Aorta (tissue), 5 donors: ENCODE measurements at places on chromosomes 16 and 17. TPM values are rescaled to one million over a fixed set of nuclear protein-coding genes. Genes with fewer than 3 reads are reported as not detected.

- no peaks in the 10 kb centered on the region for H3K27me3 ChIP-seq
- no peak for DNase-seq
- no peaks in the 10 kb centered on the region for H3K4me1 ChIP-seq
- H3K36me3 ChIP-seq: no peaks in the 10 kb centered on the region
These were observed at the start of gene MILR1 for GRCh38 chr17:64448665-64449512. TSS of gene MILR1 (plus strand) at chr17:64449115. CDS start at chr17:64449169, 54 bp downstream.

- H3K4me1 ChIP-seq: no peaks in the 10 kb centered on the region
- no peaks in the 10 kb centered on the region for H3K27me3 ChIP-seq
- H3K36me3 ChIP-seq: no peaks in the 10 kb centered on the region
- peak; percentile 99 for DNase-seq
- H3K4me3 ChIP-seq: peak within 1 kb of the TSS; percentile 85
- H3K27ac ChIP-seq: no peak within 1 kb of the TSS
These were observed at the start of gene ORC6 for GRCh38 chr16:46689365-46690280. TSS of gene ORC6 (plus strand) at chr16:46689659. CDS start at chr16:46689706, 47 bp downstream.

DNA sequence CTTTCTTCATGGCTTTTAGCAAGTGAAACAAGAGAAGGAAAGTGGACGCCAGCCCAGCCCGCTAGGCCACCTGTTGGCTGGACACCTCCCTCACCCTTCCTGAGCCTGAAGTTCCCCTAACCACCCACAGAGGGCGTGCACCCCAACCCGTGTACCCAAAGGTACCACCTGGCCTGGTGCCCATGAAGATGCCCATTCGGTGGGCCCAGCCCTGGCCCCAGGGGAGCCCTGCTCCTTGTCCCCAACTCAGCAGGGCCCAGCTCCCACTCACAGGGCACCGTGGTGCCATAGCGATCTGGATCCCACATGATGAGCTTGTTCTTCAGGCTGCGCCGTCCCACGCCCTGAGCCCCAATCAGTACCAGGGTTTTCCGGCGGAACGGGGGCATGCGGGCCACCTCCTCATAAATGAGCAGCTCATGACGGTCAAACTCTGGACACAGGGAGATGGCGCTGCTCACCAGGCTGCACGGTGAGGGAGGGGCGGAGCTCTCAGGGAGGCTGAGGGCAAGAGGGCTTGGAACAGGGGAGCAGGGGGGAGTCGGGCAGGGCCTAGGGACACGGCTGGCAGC is 26.8 kb downstream of the MPP2 start:
- no peaks in the 10 kb centered on the region for H3K27me3 ChIP-seq
- no peaks in the 10 kb centered on the region for H3K36me3 ChIP-seq
- H3K4me1 ChIP-seq: no peaks in the 10 kb centered on the region
- no peak overlapping the region for H3K27ac ChIP-seq
- peak; percentile 79 for DNase-seq
- no peak overlapping the region for H3K4me3 ChIP-seq

- no peak for DNase-seq
- H3K27ac ChIP-seq: no peak overlapping the region
- H3K4me1 ChIP-seq: no peaks in the 10 kb centered on the region
- H3K4me3 ChIP-seq: no peak overlapping the region
- no peaks in the 10 kb centered on the region for H3K36me3 ChIP-seq
These were observed 126.1 kb upstream of the FOXF1 start for GRCh38 chr16:86384263-86384649.

- no peak for DNase-seq
- no peaks in the 10 kb centered on the region for H3K27me3 ChIP-seq
- H3K27ac ChIP-seq: peak overlapping the region; percentile 12
- no peaks in the 10 kb centered on the region for H3K4me1 ChIP-seq
- no peaks in the 10 kb centered on the region for H3K36me3 ChIP-seq
These were observed 78.8 kb downstream of the GNAO1 start for GRCh38 chr16:56269811-56270684.

GRCh38 chr16:49112754-49113153 is 168.9 kb downstream of the CBLN1 start:
- H3K4me1 ChIP-seq: no peaks in the 10 kb centered on the region
- no peak for DNase-seq
- H3K27me3 ChIP-seq: no peaks in the 10 kb centered on the region
- no peak overlapping the region for H3K27ac ChIP-seq

DNA sequence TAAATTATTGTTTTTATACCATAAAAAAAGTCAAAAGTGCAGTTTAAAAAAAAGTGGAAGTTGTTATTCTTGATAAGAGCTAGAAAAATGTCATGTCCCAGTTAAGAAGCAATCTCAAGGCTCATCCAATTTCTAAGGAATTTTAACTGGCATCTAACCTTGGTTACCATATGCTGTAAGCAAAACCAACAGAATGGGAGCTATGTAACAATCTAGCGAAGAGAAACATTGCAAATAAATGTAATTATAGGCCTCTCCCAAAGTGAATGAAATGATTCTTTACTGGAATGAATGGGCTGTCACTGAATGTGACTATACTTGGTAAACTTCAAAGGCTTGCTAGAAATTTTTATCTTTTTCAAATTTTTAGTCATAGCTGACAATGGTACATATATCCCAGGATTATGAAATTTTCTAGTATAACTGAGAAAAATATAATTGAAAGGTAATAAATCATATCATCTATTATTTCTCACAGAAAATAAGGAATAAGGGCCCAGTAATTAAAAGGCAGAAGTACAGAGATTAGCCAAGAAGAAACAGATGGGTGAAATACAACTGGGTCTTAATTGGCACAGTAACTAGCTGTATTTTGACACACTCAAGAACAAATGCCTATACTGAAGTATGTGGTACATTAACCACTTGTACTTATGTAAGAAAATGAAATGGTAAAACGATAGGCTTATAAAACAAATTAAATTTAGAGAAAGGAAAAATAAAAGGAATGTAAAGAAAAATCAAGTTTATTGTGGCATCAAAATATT is 61.5 kb downstream of the NETO2 start:
- no peak overlapping the region for H3K27ac ChIP-seq
- H3K27me3 ChIP-seq: no peaks in the 10 kb centered on the region
- DNase-seq: no peak
- no peak overlapping the region for H3K4me3 ChIP-seq
- no peaks in the 10 kb centered on the region for H3K36me3 ChIP-seq
- no peaks in the 10 kb centered on the region for H3K4me1 ChIP-seq

- no peak overlapping the region for H3K4me3 ChIP-seq
- no peaks in the 10 kb centered on the region for H3K36me3 ChIP-seq
- DNase-seq: no peak
- no peaks in the 10 kb centered on the region for H3K27me3 ChIP-seq
These were observed 127.8 kb downstream of the HS3ST3B1 start for GRCh38 chr17:14428648-14429029.

GRCh38 chr17:39393736-39394135 is 7.7 kb downstream of the FBXL20 start:
- no peak for DNase-seq
- H3K36me3 ChIP-seq: no peaks in the 10 kb centered on the region
- H3K4me1 ChIP-seq: no peaks in the 10 kb centered on the region
- H3K27ac ChIP-seq: no peak overlapping the region
- H3K4me3 ChIP-seq: no peak overlapping the region

- H3K4me3 ChIP-seq: no peak overlapping the region
- DNase-seq: peak; percentile 2
- H3K36me3 ChIP-seq: no peaks in the 10 kb centered on the region
- H3K27ac ChIP-seq: no peak overlapping the region
- no peaks in the 10 kb centered on the region for H3K4me1 ChIP-seq
- no peaks in the 10 kb centered on the region for H3K27me3 ChIP-seq
These were observed 2.2 kb downstream of the HOXB13 start for GRCh38 chr17:48726114-48726915.

DNA sequence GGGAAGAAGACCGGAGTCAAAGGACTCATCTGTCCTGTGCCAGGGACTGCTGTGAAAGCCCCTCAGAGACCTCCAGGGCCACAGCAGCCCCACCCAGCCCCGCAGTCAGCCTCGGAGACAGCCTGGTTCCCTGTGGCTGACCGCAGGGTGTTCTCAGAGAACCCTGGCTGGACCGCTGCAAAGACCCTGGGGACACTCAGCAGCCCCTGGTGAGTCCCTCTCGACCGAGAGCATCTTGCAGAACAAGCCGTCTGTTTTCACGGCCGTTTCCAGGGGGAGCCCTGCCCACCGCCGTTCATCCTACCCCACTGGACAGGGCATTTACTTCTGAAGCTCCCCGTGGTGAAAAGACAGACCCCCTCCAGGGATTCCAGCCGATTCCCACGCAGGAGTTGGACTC is 10.3 kb downstream of the UBALD1 start:
- DNase-seq: no peak
- H3K27me3 ChIP-seq: no peaks in the 10 kb centered on the region
- H3K4me3 ChIP-seq: no peak overlapping the region
- H3K36me3 ChIP-seq: peaks cover 1% of the 10 kb centered on the region
- no peak overlapping the region for H3K27ac ChIP-seq
- H3K4me1 ChIP-seq: no peaks in the 10 kb centered on the region

DNA sequence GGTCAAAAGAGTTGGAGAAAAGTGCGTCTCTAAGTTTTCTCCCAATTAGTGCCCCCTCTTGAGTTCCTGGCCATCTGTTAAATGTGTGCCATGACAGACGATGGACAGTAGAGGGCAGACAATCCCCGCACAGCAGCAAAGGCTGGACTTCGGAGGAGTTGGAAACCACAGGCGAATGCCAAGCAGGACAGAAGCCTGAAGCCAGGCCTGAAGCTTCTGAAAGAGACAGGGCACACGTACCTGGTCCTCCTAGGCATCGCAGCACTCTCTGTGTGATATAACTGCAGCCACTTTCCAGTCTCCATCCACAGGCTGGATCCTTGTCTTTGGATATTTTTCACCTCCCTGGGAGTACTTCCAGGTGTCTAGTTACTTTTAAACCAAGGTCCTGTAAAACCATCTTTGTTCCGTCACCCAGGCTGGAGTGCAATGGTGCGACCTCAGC is 14.5 kb downstream of the C17orf100 start:
- DNase-seq: peak; percentile 72
- no peak overlapping the region for H3K27ac ChIP-seq
- no peaks in the 10 kb centered on the region for H3K4me1 ChIP-seq
- H3K27me3 ChIP-seq: no peaks in the 10 kb centered on the region

DNA sequence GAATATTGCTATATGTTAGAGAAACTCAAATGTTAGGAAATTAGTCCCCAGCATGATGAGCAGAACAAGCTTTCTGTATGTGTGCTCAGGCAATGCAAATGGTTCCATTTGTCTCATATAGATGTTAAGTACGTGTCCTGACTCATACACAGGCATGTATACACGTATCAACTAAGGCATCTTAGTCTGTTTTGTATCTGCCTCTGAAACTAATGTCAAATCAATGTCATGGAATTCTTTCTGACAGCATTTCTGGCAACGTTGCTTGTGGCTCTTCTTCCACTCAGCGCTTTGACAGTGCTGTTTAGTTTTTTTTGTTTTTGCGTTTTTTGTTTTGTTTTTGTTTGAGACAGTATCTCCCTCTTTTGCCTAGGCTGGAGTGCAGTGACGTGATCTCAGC is 111.9 kb downstream of the CNTNAP4 start:
- H3K27me3 ChIP-seq: no peaks in the 10 kb centered on the region
- H3K4me3 ChIP-seq: no peak overlapping the region
- no peak for DNase-seq
- no peaks in the 10 kb centered on the region for H3K4me1 ChIP-seq
- no peaks in the 10 kb centered on the region for H3K36me3 ChIP-seq
- H3K27ac ChIP-seq: no peak overlapping the region

DNA sequence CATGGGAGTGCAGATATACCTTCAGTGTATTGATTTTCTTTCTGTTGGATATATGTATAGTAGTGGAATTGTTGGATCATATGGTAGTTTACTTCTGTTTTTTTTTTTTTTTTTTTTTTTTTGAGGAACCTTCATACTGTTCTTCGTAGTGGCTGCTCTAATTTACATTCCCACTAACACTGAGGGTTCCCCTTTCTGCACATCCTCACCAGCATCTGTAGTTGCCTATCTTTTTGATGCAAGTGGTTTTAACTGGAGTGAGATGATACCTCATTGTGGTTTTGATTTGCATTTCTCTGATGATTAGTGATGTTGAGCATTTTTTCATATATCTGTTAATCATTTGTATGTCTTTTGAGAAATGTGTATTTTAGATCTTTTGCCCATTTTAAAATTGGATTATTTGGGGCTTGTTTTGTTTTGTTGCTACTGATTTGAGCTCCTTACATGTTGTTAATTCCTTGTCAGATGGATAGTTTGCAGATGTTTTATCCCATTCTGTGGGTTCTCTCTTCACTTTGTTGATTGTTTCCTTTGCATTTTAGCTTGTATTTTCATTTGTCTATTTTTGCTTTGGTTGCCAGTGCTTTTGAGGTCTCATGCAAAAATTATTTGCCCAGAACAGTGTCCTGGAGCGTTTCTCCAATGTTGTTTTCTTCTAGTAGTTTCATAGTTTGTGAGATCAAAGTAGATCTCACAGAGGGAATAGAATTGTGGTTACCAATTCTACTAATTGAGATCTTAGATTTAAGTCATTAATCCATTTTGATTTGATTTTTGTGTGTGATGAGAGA is 25.0 kb upstream of the BCAS3 start:
- no peak overlapping the region for H3K4me3 ChIP-seq
- peaks cover 2% of the 10 kb centered on the region for H3K36me3 ChIP-seq
- no peak for DNase-seq
- no peaks in the 10 kb centered on the region for H3K4me1 ChIP-seq
- H3K27me3 ChIP-seq: no peaks in the 10 kb centered on the region

DNA sequence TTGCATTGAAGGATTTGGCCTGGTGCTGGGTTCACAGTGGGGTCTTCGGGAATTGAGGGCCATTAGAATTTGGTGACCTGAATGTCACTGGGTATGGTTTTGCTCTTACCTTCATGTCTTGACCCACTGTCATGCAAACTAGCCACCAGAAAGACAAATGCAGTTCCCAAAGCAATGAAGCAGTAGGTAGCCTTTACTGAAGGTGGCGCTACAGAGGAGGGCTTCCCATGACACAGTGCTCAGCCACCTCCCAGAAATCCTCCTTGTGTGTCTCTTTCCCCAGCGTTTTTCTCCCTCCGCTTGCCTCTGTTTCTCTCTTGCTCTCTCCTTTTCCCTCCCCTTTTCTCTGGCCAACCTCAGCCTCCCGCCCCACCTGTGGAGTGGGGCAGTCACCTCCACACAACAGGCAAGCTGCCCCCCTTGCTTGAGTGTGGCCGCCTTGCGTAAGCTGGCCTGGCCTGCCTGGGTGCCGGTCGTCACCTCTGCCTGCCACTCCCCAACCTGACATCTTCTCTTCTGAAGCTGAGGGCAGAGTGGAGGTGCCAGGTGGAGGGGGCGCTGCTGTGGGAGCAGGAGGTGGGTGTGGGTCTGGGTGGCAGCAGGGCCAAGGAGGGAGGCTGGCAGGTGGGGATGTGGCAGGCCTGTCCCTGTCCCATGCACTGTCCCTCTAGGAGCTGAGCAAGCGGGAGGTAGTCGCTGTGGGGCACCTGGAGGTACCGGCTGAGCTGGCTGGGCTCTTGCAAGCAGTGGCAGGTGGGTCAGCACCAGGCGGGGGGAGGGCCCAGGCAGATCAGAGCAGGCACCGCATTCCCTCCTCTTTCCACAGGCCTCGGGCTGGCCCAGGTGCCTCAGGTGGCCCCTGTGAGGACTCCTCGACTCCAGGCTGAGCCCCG is 34.7 kb downstream of the MYO15A start:
- DNase-seq: no peak
- H3K4me1 ChIP-seq: no peaks in the 10 kb centered on the region
- H3K27me3 ChIP-seq: no peaks in the 10 kb centered on the region
- H3K27ac ChIP-seq: no peak overlapping the region

The TMEM114 gene
- not detected for total RNA-seq

The PIRT gene
- 0.18 TPM for total RNA-seq

The HIC1 gene
- 27.2 TPM for total RNA-seq

The GSDMA gene
- total RNA-seq: 6.2 TPM

The RNU2-1 gene
- 2,414 TPM for total RNA-seq

The TEKT5 gene
- 0.29 TPM for total RNA-seq

The IGSF6 gene
- 7.2 TPM for total RNA-seq

The CCDC154 gene
- 2.0 TPM for total RNA-seq

The KRT39 gene
- total RNA-seq: not detected

The FBXO39 gene
- total RNA-seq: 2.0 TPM

The NHLRC4 gene
- 2.2 TPM for total RNA-seq

The C17orf58 gene
- 15.8 TPM for total RNA-seq
